ENCODE measurements at places on chromosomes 12 and 14. TPM values are rescaled to one million over a fixed set of nuclear protein-coding genes. Genes with fewer than 3 reads are reported as not detected.
A peak's percentile ranks its signal among the peaks of the same experiment; 100 is the strongest.

TRHDE gene
- total RNA-seq = not detected

SYNJ2BP gene
- total RNA-seq = 14.3 TPM

KRT83 gene
- total RNA-seq = not detected

DNA sequence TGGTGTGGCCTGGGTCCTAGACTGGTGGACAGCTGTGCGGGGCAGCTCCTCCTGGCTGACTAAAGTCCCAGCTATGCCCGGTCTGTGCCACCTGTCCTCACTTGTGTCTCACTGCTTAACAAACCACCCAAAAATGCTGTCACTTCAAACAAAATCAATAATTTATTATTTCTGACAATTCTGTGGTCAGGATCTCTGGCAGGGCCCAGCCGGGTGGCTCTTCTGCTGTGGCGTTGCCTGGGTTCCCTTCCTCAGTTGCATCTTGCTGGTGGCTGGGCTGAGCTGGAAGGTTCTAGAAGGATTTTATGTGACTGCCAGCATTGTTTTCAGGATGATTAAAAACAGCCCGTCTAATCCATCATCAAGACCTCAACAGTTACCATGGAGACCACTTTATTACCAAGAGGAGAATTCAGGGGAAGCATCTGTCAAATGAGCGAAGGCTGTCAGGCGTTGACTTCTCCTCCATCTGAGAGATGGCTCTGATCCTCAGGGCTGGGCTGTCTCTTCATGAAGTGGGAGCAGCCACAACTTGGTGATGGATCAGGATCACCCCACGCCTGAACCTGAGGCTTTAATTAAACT is 280.6 kb upstream of the SFSWAP start:
- H3K27ac ChIP-seq = no peak overlapping the region
- no peak overlapping the region for H3K4me3 ChIP-seq
- H3K27me3 ChIP-seq = peaks cover 30% of the 10 kb centered on the region
- no peaks in the 10 kb centered on the region for H3K36me3 ChIP-seq
- DNase-seq = no peak

GRCh38 chr12:105253866-105254513 is 18.0 kb upstream of the APPL2 start:
- H3K27me3 ChIP-seq = no peaks in the 10 kb centered on the region
- no peak overlapping the region for H3K4me3 ChIP-seq
- H3K36me3 ChIP-seq = no peaks in the 10 kb centered on the region
- no peak for DNase-seq

FIGNL2 gene
- 0.39 TPM for total RNA-seq

- H3K4me3 ChIP-seq = no peak overlapping the region
- H3K27me3 ChIP-seq = no peaks in the 10 kb centered on the region
- H3K36me3 ChIP-seq = peaks cover 56% of the 10 kb centered on the region
- H3K4me1 ChIP-seq = peaks cover 9% of the 10 kb centered on the region
- H3K27ac ChIP-seq = no peak overlapping the region
Observed at GRCh38 chr12:3746758-3747157, 6.2 kb downstream of the CRACR2A start.

HCAR1 gene
- total RNA-seq = not detected

DNA sequence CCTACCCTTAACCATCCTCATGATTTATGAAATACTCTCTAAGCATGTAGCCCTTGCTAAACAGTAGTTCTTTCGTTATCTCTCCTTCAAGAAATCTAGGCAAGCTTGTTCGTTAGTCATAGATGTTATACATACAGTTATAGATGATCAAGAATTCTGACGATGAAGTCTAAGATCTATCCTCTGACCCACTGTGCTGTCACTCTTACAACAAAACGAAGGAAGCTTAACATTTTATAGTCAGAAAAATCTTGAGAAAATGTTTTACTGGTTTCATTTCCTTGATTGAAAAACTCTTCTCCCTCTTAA is 68.9 kb downstream of the SPPL3 start:
- H3K27ac ChIP-seq = peak overlapping the region; percentile 82
- H3K4me3 ChIP-seq = peak overlapping the region; percentile 52
- H3K4me1 ChIP-seq = peaks cover 55% of the 10 kb centered on the region
- no peaks in the 10 kb centered on the region for H3K27me3 ChIP-seq
- H3K36me3 ChIP-seq = peaks cover 2% of the 10 kb centered on the region
- no peak for DNase-seq

DNA sequence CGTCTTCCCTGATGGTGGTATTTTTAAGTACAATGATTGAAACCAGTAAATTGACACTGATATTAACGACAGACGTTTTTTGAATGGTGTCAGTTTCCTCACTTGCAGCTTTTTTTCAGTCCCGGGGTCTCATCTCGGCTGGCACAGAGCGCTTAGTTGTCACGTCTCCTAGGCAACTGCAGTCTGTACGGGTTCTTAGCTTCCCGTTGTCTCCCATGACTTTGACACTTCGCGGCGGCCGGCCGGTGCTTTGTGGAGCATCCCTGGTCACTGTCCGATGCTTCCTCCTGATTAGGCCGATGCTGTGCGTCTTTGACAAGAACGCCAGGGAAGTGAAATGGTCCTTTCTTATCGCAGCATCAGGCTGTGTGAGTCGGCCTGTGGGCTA is 67.4 kb downstream of the ADGRD1 start:
- no peak overlapping the region for H3K4me3 ChIP-seq
- no peak for DNase-seq
- H3K36me3 ChIP-seq = no peaks in the 10 kb centered on the region
- H3K27ac ChIP-seq = no peak overlapping the region
- no peaks in the 10 kb centered on the region for H3K4me1 ChIP-seq

TMCC3 gene
- total RNA-seq = 28.0 TPM

DNA sequence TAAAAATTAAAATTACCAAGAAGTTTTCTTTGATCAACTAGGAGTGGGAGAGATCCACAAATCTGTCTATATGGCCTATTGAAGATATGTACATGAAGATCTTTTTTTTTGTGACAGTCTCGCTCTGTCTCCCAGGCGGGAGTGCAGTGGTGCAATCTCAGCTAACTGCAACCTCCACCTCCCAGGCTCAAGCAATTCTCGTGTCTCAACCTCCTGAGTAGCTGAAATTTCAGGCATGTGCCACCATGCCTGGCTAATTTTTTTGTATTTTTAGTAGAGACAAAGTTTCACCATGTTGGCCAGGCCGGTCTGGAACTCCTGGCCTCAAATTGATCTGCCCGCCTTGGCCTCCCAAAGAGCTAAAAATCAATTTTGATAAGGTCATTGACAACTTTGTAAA is 4.6 kb upstream of the NFATC4 start:
- no peaks in the 10 kb centered on the region for H3K36me3 ChIP-seq
- H3K27me3 ChIP-seq = peaks cover 6% of the 10 kb centered on the region
- H3K4me1 ChIP-seq = peaks cover 29% of the 10 kb centered on the region
- no peak for DNase-seq
- no peak overlapping the region for H3K4me3 ChIP-seq

DTX1 gene
- 75.3 TPM for total RNA-seq

Measured in activated B cell treated with CpG ODN at 0.5 μM for 24 hours (primary cell).